Nephron progenitor cell (in vitro differentiated cells): ENCODE measurements at places on chromosomes 3 and 15.

GRCh38 chr15:52217186-52217585, 26.0 kb upstream of the GNB5 start:
- peak; percentile 24 for DNase-seq

GRCh38 chr15:76286271-76286879, 24.9 kb downstream of the ETFA start:
- DNase-seq: no peak

GRCh38 chr15:88894348-88894818, 961 bp downstream of the HAPLN3 start:
- DNase-seq: peak; percentile 80

DNA sequence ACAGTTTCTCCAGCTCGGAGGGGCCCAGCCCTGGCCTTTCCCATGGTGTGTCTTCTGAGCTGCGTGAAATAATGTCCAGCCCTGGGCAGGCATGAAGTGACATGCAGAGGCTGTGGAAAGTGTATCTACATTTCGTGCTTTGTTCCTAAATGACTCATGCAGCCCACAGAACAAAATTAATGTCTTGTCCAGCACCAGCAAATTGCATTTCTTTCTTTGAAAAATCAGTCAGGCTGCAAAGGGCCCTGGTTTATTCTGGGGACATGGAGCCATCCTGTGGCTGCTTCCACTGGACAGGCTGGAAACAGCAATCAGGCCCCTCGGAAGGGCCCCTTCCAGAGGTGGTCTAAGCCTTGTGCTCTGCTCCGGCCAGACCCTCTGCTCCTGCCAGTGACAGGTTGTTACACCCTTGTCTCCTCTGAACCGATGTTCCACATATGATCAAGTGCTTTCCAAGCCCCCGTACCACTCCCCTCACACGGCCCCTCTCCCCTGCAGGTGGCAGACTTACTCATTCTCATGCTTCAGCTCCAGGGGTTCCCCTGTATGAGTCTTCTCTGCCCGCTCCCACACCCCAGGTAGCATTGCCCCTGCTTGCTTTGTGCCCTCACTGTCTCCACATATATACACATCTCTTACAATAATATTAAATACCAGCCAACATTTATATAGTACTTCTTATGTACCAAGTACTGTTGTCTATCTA, 33.7 kb downstream of the CRYGS start:
- no peak for DNase-seq

DNA sequence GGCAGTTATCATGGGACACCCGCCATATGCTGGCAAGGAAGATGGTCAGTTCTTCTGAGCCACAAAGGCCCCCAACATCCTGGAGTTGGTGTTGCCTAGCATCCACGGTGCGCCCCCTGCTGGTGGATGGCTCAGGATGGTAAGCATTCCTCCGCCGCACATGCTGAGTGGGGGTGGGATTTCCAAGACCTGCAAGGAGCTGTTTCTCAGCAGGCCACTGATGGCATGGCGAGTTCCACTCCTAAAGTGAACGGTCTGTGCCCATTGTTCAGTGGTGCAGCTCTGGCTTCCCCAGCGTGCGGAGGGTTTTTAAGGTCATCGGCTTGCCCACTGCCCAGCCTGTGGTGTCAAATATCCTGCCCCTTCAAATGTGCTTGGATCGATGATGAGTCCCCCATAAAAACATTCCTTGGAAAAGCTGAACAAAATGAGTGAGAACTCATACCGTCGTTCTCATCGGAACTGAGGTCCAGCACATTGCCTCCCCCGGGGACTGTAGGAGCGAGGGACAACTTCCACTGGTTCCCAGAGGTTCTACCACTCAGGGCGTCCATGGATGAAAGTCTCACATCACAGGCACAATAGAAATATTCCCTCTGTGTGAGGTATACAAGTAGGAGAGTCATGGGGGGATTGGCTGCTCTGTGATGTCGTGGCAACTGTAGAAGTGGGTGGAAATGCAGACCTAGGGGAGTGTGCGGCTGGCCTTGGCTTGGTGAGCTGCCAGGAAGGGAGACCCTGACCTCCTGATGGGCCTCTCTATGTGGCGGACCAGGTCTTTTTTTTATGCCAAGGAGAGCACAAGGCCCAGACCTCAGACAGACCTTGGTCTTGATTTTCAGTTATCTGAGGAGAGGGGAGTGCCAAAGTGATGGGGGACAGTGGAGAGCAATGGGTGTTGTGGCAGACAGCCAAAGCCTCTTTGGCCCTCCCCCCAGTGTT, 102.0 kb downstream of the SNRPN start:
- peak; percentile 5 for DNase-seq
